ENCODE measurements at places on chromosomes 2 and 18.

- DNase-seq: no peak
These were observed 34.1 kb upstream of the LIPG start for GRCh38 chr18:49527631-49528327.

GRCh38 chr18:21129566-21130216, 18.1 kb upstream of the ROCK1 start:
- peak; percentile 64 for DNase-seq

DNA sequence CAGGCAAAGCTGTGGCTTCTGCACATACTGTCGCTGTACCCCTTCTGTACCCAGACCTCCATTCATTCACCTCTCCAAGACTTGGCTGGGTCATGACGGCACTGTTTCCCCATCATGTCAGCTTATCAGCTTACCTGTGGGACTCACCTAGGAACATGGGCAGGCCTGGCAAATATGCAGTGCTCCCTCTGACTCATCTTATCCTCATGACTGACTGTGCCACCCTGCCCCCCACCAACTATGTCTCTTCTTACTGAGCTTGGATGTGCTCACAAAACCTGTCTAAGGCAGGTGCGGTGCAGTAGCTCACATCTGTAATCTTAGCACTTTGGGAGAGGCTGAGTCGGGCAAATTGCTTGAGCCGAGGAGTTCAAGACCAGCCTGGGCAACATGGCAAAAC, 152.4 kb downstream of the MGAT5 start:
- DNase-seq: no peak

GRCh38 chr2:4502230-4502843, 799.0 kb downstream of the DCDC2C start:
- no peak for DNase-seq

DNA sequence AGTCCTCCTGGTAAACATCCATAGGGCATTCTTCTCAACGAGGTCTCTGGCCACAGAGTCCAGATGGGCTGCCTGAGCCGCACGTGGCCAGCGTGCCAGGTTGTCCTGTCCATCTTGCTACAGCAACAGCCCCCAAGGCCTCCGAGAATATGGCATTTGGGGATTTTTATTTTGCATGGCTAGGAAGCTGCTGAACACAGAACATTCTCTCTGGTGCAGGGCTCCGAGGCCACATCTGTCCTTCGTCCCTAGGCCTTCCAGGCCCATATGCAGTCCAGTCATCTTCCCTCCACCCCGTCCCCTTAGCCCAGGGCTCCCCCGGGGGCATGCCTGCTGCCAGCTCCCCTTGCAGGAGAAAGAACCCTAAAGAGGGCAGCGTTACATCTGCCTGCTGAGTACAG, 2.3 kb downstream of the HDAC4 start:
- no peak for DNase-seq

GRCh38 chr18:23136326-23137096, 1.2 kb downstream of the CABLES1 start:
- DNase-seq: peak; percentile 76
